Cardiac muscle cell (in vitro differentiated cells and primary cell): ENCODE measurements at places on chromosomes 5 and 9.
A peak's percentile ranks its signal among the peaks of the same experiment; 100 is the strongest.

- no peak for DNase-seq
Measured at GRCh38 chr9:137023583-137023991, 4.5 kb downstream of the ABCA2 start.

GRCh38 chr5:28648108-28648507 is 1609.7 kb upstream of the CDH9 start:
- DNase-seq, result no peak

- no peak for DNase-seq
Measured at GRCh38 chr5:45643056-45643455, 53.1 kb downstream of the HCN1 start.

GRCh38 chr5:54778783-54779182 is 206.6 kb downstream of the ESM1 start:
- DNase-seq, result no peak

DNA sequence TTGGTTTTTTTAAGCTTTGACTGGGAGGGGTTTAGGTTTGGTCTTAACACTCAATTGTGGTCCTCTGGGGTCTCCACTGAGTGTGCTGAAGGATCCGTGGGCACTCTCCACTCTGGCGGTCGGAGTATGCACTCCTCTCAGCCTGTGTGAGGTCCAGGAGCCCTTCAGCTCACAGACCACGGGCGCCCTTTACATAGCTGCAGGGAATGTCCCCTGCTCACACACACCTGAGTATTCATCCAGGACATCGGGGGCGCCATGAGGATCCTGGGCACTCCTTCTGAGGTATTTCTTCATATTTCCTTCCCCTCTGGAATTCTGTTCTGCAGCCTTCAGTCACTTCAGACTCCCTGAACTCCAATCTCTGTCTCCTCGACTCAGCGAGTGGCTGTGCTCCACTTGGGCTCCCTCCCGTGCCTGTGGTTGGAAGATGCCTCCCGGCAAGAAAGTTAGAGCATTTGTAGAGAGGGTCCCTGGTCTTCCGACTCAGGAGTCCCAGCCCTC is 12.5 kb downstream of the TRIP13 start:
- no peak for DNase-seq

- no peak for DNase-seq
Measured at GRCh38 chr9:90103771-90104170, 499.0 kb downstream of the GADD45G start.

DNA sequence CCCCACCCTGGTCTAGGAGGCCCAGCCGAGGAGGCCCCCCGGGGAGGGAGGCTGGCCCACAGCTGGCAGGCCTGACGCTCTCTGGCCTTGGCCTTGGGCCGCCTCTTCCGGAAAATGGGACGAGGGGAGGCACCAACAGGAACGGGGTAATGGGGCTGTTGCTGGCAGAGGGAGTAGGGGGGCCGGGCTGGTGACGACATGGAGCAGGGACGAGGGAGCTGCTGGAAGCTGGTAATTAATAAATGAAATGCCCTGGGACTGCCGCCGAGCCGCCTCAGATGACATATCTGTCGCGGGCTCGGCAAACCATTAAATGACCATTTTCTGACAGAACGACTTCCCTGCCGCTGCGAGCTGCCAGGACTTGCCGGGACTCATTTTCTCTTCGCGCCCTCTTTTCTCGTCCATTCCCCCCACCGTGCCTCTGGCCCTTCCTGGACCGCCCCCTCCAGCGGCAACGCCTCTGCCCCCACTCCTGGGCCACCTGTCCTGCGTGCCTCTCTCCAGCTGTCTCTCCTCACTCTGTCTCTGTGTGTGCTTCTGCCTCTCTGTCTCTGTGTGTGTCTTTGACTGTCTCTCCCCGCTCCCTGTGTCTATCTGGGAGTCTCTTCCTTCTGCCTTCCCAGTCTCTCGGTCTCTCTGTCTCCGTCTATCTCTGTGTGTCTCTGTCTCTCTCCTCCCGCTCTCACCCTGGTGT is 215.7 kb downstream of the PAX5 start:
- peak; percentile 6 for DNase-seq

- DNase-seq, result no peak
Measured at GRCh38 chr9:33459115-33459514, 11.7 kb upstream of the AQP3 start.

GRCh38 chr5:71573591-71573990 is 13.5 kb upstream of the MCCC2 start:
- DNase-seq, result no peak

DNA sequence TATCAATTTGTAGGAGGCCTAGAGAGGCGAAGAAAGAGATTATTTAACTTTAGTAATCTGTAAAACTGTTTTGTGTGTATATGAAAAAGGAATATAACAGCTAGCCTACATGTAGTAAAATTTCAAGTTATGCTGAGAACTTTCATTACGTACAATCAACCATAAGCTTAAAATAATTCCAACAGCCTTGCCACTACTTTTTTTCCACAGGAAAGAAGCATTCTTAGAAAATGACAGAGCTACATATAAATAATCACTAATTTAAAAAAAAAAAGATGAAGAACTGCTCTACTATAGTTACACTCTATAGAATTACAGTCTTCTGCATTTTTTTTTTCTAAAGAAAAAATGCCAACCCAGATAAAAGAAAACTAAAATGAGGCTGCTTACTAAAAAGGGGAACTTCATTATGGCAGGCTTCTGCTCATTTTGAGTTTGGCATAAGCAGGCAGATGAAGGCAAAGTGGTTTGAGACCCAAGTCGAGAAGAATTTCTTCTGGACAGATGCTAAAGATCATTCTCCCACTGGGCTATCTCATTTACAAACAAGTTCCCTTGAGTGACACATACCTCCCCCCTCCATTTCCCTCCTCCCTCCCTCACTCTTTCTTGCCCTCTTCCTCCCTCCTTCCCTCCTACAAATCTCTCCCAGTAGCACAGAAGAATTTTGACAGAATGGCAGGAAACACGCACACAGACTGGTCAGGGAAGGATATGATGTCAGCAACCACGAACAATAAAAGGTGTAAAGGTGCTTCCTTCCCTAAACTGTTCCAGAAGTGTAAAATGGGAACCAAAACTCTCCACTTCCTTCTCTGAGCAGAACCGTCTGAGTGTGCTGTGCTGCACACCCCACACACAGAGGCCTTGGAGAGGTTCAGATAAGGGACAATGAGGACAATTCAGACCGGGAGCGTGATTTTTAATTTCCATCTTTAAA is 56.1 kb downstream of the MEF2C start:
- peak; percentile 85 for DNase-seq

DNA sequence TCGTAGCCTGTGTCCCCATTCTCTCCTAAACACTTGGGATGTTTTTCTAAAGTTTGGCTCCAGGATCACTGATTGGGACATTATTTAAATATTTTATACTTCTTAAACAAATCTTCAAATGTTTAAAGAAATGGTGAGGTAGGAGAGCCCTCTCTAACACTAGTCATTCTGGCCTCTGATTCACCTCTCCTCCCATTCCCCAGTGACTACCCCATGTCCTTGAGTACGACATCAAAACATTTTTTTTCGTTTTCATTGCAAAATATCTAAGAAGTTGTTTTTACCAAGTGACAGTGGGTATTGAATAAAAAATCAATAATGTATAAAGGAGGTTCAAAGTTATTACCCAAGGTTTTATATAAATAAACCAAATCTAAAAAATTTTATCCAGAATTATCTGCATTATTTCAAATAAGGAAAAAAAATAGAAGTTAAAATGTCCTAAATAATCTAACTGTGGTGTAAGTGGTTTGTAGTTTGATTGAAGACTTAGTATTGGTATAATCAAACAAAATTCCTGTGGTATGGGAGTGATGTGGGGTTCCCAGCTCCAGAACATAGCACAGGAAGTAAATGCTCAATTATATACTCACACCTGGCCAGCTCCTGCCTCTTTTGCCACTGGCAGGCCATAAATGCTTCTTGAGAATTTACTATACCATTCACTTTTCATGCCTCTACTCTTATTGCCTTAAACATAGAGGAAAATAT is 51.1 kb downstream of the MAST4 start:
- DNase-seq, result no peak

DNA sequence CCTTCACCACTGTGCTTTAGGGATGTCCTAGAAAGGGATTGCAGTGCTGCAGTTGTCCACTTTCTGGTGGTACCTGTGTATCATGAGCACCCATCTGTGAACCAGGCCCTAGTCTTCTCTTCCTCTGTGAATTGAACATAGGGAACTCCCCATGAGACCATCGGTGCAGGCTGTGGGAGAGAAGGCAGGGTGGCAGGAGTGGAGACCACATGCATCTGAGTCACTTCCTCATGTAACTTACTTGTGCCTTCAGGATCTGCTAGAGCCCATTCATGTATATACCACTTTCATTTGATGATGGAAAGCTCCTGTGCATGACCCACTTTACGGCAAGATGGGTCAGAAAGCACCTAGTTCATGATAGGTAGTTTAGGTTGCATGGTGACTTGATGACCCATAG is 478.1 kb upstream of the CDH9 start:
- DNase-seq, result no peak

DNA sequence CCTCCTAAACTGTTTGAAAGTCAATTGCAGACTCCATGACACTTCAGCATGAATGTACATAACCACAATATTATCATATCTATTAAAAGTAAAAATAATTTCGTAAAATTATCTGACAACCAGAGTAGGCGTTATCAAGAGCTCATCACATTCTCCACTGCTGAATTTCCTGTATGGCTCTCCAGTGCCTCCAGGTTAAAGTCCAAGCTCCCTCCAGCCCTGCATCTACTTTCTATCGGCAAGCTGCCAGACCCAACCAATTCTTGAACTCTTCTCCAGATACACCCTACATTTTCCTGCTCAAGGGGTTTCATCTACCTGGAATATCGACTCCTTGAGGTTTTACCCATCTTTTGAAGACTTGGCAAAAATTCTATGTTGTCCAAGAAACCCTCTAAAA is 74.5 kb upstream of the TBC1D2 start:
- DNase-seq, result no peak

GRCh38 chr9:23036416-23036815 is 589.8 kb downstream of the DMRTA1 start:
- DNase-seq, result no peak

GRCh38 chr5:170508036-170508435 is 4.2 kb downstream of the KCNIP1 start:
- DNase-seq, result no peak

DNA sequence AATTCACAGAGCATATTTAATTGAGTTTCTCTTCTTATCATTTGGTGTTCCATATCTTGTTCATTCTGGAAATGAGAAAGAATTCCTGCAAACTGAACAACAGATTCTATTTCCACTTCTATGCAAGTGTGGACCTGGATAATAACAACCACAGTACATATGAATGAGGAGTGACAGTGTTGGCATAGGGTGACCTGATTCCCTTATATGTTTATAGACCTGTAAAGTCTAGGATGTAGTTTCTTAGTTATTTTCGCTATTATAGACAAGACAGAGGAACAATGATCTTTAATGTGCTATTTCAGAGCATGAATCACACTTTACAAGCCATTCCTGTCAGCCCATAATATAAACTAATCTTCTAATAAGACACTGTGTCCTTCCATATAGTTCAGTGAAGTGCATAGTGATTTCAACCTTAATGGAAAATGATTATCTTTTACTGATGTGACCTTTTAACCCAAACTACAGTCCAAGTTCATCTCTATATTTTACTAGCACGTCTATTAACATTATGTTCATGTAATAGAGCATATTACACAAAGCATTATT is 88.2 kb upstream of the FAM174A start:
- DNase-seq, result no peak

GRCh38 chr5:54001976-54002775 is 308.2 kb downstream of the ARL15 start:
- DNase-seq, result no peak

GRCh38 chr5:56429110-56429561 is 196.0 kb upstream of the ANKRD55 start:
- peak; percentile 42 for DNase-seq

DNA sequence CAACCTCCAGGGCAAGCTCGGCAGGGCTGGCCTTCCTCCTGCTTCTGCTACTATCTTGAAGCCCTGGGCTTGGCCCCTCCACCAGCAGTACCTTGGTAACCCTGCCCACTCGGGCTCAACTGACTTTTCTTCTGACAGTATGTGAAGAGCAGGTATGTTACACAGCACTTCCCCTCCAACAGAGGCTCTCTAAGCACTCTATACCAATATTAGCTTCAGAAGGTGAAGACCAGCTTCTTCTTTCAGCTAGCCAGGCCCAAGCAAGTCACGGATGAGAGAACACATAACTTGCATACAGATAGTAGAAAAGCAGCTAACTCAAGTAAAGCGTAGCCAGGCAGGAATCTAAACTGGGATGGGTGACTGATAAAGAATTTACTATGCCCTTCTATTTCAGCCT is 64.3 kb downstream of the FEM1C start:
- no peak for DNase-seq

DNA sequence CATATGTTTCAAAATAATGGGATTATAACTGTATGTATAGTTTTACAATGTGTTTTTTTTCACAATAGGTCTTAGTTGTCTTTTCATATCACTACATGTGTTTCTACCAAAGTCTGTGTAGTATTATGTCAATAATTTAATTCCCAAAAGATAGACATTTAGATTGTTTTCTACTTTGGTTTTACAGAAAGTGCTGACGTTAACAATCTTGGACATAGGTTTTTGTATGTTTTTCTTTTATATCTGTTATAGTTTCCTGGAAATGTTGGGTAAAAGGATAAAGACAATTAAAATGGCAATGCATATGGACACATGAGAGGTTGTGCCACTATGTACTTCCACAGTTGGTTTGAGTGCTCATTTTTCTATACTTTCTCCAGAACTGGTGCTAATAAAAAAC is 15.2 kb downstream of the TMEFF1 start:
- no peak for DNase-seq

- peak; percentile 63 for DNase-seq
Measured at GRCh38 chr9:3467593-3468219, 58.1 kb downstream of the RFX3 start.

DNA sequence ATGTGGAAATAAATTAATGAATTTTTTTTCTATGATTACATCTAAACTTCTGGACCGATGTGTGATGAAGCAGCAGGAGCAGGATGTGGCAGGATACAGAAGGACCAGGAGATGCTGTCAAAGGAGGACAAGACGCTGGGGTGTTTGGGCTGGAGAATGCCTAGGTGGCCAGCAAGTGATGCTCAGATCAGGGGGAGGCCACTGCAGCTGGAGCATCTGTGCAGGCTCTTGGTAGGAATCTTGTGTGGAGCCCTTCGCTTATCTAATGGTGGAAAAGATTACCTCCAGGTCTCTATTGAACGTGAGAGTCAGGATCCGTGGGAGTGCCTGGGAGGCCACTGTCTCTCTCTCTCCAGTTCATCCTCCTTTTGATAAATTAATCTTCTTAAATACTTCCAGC is 79.8 kb downstream of the MRPL36 start:
- DNase-seq, result no peak

DNA sequence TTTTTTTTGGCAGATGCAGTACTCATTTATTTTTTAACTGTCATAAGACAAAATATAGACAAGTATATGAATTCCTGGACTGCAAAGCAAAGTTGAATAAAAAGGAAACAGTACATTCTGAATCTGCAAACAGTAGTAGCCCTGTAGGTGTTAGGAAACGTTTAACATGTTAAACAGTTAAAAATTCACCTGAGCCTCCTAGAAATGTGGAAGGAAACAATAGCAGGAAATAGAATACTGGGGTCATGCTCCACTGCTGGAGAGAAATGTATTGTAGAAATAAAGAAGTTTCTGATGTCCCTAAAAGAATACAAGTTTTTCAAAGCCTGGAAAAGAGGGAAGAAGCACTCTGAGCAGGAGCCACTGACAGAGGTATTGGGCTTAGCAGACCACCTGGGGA is 866.0 kb downstream of the PTPRD start:
- DNase-seq, result no peak
